Left lung (tissue), 14 donors: ENCODE measurements at places on chromosomes 7 and 10. TPM values are rescaled to one million over a fixed set of nuclear protein-coding genes. Genes with fewer than 3 reads are reported as not detected.
A peak's percentile ranks its signal among the peaks of the same experiment; 100 is the strongest.

The ANKRD61 gene
- total RNA-seq = 0.26 TPM

The AEBP1 gene
- 167 TPM for total RNA-seq

The CHRM2 gene
- total RNA-seq = 0.96 TPM

The FIGNL1 gene
- total RNA-seq = 12.0 TPM

The ZNF736 gene
- 17.1 TPM for total RNA-seq

The GLI3 gene
- total RNA-seq = 29.5 TPM

GRCh38 chr10:118259288-118259906 lies 82.7 kb downstream of the FAM204A start:
- H3K27me3 ChIP-seq = peaks cover 7% of the 10 kb centered on the region
- no peaks in the 10 kb centered on the region for H3K4me1 ChIP-seq
- no peak for DNase-seq
- H3K27ac ChIP-seq = no peak overlapping the region
- H3K36me3 ChIP-seq = no peaks in the 10 kb centered on the region

DNA sequence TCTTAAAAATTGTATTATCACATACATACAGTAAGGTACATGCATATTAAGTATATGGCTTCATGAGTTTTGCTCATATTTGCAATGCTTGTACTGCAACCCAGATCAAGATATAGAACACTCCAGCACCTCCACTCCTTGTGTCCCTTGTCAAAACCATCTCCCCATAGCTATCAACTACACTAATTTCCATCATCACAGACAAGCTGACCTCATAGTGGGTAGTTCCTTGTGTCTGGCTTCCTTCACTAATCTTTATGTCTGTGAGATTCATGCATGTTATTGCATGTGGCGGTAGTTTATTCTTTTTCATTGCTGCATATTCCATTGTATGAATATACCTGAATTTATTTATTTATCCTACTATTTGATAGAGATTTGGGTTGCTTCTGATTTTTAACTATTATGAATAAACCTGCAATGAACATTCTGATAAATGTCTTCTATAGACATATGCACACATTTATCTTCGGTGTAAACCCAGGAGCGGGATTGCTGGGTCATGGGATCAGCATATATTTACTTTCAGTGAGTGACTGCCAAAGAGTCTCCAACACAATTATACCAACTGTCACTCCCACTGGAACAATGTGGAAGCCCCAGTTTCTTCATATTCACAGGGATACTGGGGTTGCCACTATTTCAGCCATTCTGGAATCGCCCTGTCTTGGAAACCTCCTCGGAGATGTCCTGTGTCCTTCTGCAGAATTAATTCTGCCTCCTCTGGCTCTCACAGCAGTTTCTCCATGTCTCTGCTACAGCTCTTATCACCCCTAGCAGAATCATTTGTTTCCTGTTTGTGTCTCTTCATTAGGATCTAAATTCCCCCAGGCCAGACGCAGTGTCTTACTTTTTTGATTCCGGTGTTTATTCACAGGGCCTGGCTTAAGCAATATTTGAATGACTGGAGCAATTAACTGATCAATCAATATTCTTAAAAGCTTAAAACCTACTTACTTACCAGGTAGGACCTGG lies 14.7 kb upstream of the ADAM12 start:
- no peak overlapping the region for H3K27ac ChIP-seq
- no peak for DNase-seq
- no peaks in the 10 kb centered on the region for H3K36me3 ChIP-seq
- no peaks in the 10 kb centered on the region for H3K4me1 ChIP-seq
- no peaks in the 10 kb centered on the region for H3K27me3 ChIP-seq

GRCh38 chr10:122128357-122128756 lies 139.4 kb downstream of the TACC2 start:
- no peak for DNase-seq
- H3K27me3 ChIP-seq = no peaks in the 10 kb centered on the region
- peak overlapping the region; percentile 87 for H3K27ac ChIP-seq
- H3K4me1 ChIP-seq = peaks cover 4% of the 10 kb centered on the region

GRCh38 chr10:101867931-101868330 lies 24.3 kb upstream of the KCNIP2 start:
- no peak overlapping the region for H3K27ac ChIP-seq
- H3K36me3 ChIP-seq = peaks cover 5% of the 10 kb centered on the region
- no peaks in the 10 kb centered on the region for H3K4me1 ChIP-seq
- H3K27me3 ChIP-seq = no peaks in the 10 kb centered on the region
- no peak for DNase-seq

- H3K4me1 ChIP-seq = no peaks in the 10 kb centered on the region
- no peak overlapping the region for H3K4me3 ChIP-seq
- no peaks in the 10 kb centered on the region for H3K27me3 ChIP-seq
- DNase-seq = no peak
- H3K36me3 ChIP-seq = no peaks in the 10 kb centered on the region
- H3K27ac ChIP-seq = no peak overlapping the region
Measured at GRCh38 chr7:68547181-68547580, 1051.1 kb upstream of the AUTS2 start.

- H3K27me3 ChIP-seq = no peaks in the 10 kb centered on the region
- no peaks in the 10 kb centered on the region for H3K4me1 ChIP-seq
- H3K36me3 ChIP-seq = no peaks in the 10 kb centered on the region
- no peak for DNase-seq
- H3K27ac ChIP-seq = no peak overlapping the region
Measured at GRCh38 chr7:128447941-128448564, 7.6 kb upstream of the HILPDA start.

DNA sequence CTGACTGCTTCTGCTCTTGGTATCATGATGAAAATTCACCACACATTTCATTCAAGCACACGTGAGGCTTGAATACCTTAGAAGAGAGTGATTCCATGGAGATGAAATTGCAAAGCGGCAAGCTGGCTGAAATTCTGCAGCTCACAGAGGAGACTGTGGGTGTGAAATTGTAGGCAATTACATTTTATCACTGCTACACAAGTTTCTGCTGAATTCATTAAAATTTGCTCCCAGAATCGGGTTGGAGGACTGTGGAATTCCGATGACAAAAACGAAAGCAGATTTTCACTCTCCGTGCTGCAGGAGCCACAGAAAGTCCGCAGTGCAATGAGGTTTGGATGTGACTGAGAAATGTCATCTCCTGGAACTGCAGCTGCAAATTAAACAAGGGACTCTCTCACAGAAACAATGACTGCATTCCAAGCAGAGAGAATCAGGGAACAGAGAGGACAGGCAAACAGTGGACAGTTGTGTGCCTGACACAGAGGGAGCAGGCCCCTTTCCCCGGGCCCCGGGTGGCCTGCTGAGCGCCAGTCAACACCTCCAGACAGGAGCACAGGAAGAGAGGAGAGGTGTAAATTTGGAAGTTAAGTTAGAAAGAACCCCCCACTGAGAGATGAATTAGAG lies 109.1 kb downstream of the C10orf90 start:
- H3K36me3 ChIP-seq = no peaks in the 10 kb centered on the region
- H3K4me3 ChIP-seq = no peak overlapping the region
- no peak for DNase-seq
- no peaks in the 10 kb centered on the region for H3K4me1 ChIP-seq

- no peaks in the 10 kb centered on the region for H3K36me3 ChIP-seq
- no peaks in the 10 kb centered on the region for H3K27me3 ChIP-seq
- no peaks in the 10 kb centered on the region for H3K4me1 ChIP-seq
- H3K4me3 ChIP-seq = no peak overlapping the region
Measured at GRCh38 chr10:91564508-91564907, 68.4 kb downstream of the PPP1R3C start.

GRCh38 chr7:42236266-42236975 lies 588 bp downstream of the GLI3 start:
- H3K4me3 ChIP-seq = peak overlapping the region; percentile 70
- DNase-seq = peak; percentile 40
- H3K4me1 ChIP-seq = no peaks in the 10 kb centered on the region
- peak overlapping the region; percentile 71 for H3K27ac ChIP-seq

DNA sequence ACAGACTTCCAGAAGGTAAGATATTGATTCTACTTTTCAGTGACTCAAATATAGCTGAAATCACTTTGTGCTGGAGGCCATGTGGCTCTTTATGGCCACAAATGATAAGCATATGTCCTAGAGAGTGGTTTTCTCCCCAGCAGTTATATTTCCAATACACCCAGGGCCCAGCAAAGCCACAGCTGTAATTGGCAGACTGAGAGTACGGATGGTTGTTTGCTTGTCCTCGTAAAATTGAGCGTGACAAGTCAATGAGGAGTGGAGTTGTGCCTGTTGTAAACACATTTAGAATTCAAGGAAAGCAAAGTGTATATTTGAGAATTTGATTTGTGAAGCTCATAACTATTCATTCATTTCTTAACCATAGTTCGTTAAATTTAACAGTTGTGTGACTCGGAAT lies 201.8 kb downstream of the LHFPL3 start:
- no peaks in the 10 kb centered on the region for H3K27me3 ChIP-seq
- H3K36me3 ChIP-seq = no peaks in the 10 kb centered on the region
- H3K4me1 ChIP-seq = no peaks in the 10 kb centered on the region

GRCh38 chr10:18501198-18501597 lies 150.2 kb downstream of the NSUN6 start:
- no peaks in the 10 kb centered on the region for H3K4me1 ChIP-seq
- no peak overlapping the region for H3K4me3 ChIP-seq
- no peaks in the 10 kb centered on the region for H3K27me3 ChIP-seq
- DNase-seq = no peak

DNA sequence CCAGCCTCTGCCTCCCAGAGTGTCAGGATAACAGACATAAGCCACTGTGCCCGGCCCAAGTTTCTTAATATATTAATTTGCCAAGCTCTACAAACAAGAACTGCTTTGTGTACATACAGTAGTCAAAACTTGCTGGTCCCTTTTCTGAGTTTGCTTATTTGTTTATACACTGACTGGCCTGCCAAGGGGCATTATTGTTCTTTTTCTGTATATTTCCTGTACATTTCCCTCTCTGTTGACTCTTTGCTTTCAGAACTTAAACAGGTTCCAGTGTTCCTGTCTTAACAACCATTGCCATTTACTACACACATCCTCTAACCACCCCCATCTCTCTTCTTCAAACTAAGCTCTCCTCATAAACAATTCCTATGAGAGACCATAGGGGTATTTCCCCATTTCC lies 61.5 kb upstream of the RPA3 start:
- H3K36me3 ChIP-seq = no peaks in the 10 kb centered on the region
- DNase-seq = no peak
- no peaks in the 10 kb centered on the region for H3K27me3 ChIP-seq
- no peaks in the 10 kb centered on the region for H3K4me1 ChIP-seq
- no peak overlapping the region for H3K4me3 ChIP-seq

GRCh38 chr10:44724415-44725174 lies 186.5 kb upstream of the TMEM72 start:
- no peak overlapping the region for H3K4me3 ChIP-seq
- DNase-seq = no peak
- H3K27ac ChIP-seq = no peak overlapping the region
- no peaks in the 10 kb centered on the region for H3K36me3 ChIP-seq
- H3K27me3 ChIP-seq = no peaks in the 10 kb centered on the region

DNA sequence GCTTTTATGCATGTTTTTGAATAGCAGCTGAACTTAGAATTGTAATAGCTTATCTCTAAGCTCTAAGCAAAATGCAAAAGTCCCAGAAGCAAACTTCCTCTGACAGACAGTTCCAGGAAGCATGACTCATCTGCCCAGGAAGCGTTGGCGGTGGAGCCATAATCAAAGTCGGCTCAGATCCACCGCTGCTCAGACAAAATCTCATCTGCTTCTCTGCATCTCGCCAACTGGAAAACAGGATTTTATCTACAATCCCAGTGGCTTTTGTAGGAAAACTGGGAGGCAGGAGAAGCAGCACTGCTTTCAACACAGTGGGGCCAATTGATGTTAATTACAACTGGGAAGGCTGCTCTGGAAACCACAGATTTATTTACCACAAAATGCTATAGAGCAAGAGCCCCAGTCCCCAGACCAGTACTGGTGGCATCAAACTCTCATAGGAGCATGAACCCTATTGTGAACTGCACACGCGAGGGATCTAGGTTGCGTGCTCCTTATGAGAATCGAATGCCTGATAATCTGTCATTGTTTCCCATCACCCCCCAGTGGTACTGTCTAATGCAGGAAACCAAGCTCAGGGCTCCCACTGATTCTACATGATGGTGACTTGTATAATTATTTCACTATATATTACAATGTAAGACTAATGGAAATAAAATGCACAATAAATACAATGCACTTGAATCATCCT lies 99.9 kb downstream of the CUBN start:
- H3K27me3 ChIP-seq = no peaks in the 10 kb centered on the region
- no peak overlapping the region for H3K4me3 ChIP-seq
- peaks cover 11% of the 10 kb centered on the region for H3K4me1 ChIP-seq
- H3K27ac ChIP-seq = peak overlapping the region; percentile 56
- H3K36me3 ChIP-seq = no peaks in the 10 kb centered on the region

DNA sequence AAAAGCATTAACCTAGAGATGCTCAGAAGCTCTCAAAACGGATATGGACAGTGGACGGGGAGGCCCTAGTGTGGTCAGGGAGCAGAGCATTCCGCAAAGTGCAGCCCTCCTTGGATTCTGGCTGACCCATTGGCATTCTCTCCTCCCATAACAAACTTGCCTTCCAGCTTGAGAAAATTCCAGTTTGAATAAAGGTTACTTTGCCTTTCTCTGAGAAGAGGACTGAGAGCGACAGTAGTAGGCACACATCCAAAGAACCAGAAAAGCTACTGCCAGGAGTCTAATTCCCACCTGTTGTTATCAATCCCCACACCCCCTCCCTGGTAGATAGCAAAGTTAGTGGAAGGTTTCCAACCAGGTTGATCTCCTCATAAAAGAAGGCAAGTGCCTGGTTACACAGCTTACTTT lies 84.7 kb upstream of the TRIL start:
- DNase-seq = peak; percentile 33
- no peaks in the 10 kb centered on the region for H3K4me1 ChIP-seq
- no peaks in the 10 kb centered on the region for H3K27me3 ChIP-seq
